ENCODE measurements at places on chromosomes 1 and 21.

DNA sequence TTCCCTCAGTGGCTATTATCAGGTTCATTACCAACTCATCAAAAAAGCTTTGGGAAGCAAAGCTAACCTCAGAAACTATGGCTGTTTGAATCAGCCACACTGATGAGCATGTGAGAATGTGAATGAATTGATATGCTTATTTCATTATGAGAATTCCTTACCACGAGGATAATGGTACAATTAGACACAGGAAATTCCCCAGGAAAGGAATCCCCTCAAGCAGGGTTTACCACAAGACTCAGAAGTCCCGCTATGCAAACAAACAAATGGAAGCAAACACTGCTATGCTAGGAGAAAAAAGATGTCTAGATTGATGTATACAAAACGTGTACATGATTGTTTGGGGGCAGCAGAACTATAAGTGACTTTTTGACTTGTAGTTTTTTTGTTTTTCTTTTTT is 205.0 kb downstream of the HMCN1 start:
- DNase-seq = no peak

DNA sequence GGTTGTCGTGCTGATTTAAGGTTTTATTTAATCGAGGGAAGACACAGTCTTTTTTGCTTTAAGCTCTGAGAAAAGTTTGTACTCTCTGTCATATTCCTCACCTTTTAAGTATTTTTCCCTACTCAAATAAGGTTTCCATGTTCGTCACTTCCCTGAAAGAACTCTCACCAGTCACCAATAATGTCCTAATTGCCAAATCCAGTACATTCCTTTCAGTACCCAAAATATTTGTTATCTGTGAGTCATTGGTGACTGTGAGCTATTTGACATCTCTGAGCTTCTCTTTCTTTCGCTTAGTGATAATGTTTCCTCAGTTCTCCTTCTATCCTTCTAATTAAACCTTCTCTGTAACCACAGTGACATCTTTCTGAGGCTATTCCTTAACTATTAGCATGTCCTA is 874.2 kb upstream of the ADGRL2 start:
- no peak for DNase-seq

DNA sequence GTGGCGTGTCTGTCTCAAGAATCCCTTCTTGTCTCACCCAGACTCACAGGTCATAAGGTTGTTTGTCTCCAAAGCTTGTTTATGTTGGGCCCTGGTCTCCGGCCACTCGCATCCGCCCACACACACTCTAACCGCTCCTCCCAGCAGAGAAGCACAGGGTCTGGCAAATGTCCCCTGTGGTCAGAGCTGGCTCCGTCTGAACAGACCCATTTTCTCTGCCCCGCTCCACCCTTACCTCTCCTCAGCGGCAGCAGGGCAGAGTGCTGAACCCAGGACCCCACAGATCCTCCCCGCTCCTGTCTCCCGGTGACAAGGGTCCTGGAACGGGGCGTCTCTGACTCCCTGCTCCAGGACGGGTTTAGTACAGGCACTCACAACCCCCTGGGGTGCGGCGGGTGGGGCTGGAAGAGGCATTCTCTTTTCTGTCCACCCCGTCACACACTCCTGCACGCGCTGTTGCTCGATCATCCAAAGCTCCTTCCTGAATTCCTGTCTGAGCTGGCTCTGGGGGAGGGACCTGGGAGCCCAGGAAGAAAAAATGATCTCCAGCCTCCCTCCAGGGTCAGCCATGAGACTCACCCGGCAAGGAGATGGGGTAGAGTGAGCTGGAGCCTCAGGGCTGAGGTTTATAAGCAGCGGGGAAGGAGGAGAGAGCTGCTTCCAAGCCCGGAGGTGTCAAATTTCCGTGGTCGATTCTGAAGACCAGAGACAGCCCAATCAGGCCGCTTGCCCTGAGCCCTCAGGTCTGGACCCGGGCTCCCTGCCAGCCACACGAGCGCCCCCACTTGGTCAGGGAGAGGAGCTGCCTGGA is at the start of gene S100A13:
TSS of gene S100A13 (minus strand) at position 602 of the 811 bp plus-strand sequence. CDS start 1,033 bp downstream, outside the sequence.
- DNase-seq = no peak

DNA sequence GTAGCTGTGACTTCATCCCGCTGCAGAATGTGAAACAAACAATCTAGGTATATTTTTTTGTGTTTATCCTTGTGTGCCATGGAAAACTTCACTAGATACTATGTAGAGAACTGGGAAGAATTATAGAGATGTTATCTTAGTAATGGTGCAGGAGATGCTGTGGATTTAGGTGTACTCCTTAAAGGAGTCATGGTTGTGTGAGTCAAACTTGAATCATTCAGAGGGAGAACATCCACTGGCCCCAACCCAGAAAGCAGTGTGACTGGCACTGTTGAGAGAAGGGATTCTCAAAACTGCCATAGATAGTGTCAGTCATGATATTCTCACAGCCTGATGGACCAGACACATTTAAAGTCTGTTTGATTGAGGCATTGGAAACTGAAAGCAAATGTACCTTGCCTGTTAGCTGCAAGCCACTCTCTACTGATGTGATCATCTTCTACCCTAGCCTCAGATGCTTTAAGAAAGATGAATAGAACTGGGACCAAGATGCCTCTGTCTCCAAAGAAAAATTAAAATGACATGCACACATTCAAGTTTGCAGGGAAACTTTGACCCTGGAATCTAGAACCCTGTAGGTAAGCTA is 754.6 kb downstream of the MRPL39 start:
- no peak for DNase-seq

DNA sequence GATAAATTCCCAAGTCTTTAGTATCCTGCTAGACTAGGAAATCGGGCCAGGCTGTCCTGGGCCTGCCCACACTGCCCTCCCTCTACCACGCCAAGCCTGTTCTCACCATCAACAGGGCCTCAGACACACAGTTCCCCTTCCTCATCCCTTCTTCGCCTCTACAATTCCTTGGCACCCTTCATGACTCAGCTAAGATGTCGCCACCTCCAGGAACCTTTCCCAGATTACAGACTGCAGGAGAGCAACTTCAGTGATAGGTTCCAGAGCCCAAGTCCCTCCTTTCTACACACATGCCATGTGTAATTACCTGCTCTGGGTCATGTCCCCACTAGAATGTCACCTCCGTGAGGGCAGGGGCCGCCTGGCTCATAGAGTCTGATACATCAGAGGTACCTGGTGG is 3.3 kb downstream of the RIMS3 start:
- no peak for DNase-seq

GRCh38 chr1:119613769-119614720 is 34.0 kb downstream of the ZNF697 start:
- DNase-seq = no peak

DNA sequence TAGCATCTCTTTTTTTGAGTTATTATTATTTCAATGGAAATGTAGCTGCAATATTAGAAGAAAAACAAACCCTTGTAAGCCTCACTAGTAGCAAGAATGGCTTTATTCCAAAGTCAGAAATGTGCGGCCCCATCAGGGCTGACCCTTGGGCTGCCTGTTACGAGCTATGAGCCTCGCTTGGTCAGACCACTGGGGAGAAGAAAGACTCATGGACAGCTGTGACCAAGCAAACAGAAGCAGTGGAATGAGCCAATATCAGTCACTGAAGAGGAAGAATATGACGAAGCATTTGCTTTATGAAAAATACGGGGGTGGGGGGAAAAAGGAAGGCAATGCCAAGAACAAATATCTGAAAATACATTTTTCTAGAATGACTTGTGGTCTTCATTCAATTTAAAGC is 504.5 kb downstream of the LMO4 start:
- no peak for DNase-seq

DNA sequence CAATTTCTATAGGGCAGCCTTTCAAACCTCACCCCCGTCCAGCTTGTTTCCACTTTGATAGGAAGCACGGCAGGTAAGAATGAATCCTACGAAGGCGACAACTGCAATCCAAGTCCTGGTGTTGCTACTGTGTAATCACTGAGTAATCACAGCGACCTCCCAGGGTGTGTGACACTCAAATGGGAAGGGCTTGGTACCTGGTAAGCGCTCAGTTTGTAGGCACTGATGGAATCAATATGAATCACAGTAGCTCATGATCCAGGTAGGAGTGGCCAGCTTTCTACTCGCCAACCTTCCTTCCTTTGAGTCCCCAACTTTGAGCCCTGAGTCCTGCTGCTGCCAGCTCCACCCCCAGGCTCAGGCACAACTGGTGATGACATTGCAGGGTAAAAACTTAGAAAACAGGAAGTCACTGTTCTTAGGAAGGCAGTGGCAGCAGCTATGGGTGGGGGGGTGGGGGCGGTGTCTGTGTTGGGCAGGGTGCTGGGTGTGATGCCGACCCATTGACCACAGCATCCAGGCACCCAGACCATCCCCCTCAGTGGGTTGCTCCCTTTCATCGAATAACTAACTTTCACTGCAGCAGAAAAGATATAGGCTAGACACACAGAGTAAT is 70.7 kb downstream of the CD247 start:
- peak; percentile 36 for DNase-seq

DNA sequence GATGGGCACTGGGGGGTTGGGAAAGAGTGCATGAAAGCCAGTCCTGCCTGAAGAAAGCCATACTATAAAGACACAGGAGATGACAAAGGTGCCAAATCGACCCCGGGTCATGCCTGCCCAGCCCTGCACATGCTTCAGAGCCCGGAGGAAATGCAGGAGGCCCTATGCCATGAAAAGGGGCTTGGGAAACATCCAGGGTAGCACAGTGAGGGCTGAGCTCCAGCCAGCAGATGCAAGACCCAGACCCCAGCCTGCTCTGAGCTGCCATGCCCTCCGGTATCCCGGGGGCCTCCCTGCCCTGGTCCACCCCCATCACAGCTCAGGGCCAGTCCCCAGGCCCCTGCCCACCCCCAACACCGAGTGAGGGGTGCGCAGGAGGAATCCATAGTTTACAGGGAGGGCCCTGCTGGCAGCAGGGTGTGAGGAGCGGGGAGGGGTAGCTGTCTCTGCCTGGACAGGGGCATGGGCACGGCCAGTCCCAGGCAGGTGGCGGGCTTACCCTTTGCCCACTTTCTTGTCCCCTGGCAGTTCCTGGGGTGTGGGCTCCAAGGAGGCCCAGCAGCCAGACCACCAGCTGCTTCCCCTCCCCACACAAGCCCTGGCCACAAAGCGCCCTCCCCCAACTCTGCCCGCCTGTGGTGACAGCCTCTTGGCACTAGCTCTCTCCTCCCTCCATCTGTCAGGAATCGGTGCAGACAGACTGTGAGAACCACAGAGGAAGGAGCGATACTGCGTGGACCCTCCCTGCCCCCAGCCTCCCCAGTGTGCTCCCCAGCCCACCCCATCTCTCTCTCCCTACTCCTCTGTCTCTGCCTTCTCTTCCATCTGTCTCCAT is 16.8 kb downstream of the LRP8 start:
- no peak for DNase-seq

- peak; percentile 30 for DNase-seq
These were observed 3.4 kb downstream of the RUNX1 start for GRCh38 chr21:35045542-35046262.

GRCh38 chr1:221881805-221882581 is 140.1 kb upstream of the DUSP10 start:
- DNase-seq = no peak

DNA sequence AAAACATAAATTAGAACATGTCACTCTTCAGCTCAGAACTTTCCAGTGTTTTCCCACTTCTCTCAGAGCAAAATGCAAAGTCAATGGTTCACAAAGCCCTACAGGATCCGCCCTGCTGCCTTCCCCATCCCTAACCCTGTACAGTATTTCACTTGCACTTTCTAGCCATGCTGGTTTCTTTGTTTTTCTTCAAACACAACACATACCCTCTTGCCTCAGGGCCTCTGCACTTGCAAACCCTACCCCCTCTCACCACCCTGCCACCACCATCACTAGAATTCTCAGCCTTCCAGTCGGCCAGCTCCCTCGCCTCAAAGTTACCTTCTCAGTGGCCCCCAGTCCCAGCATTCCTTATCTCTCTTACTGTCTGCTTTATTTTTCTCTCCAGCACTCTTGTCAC is 17.6 kb downstream of the TEX35 start:
- no peak for DNase-seq

GRCh38 chr1:184929711-184930202 is 44.6 kb downstream of the NIBAN1 start:
- DNase-seq = no peak

GRCh38 chr1:238789916-238790667 is 596.3 kb upstream of the CHRM3 start:
- DNase-seq = no peak

DNA sequence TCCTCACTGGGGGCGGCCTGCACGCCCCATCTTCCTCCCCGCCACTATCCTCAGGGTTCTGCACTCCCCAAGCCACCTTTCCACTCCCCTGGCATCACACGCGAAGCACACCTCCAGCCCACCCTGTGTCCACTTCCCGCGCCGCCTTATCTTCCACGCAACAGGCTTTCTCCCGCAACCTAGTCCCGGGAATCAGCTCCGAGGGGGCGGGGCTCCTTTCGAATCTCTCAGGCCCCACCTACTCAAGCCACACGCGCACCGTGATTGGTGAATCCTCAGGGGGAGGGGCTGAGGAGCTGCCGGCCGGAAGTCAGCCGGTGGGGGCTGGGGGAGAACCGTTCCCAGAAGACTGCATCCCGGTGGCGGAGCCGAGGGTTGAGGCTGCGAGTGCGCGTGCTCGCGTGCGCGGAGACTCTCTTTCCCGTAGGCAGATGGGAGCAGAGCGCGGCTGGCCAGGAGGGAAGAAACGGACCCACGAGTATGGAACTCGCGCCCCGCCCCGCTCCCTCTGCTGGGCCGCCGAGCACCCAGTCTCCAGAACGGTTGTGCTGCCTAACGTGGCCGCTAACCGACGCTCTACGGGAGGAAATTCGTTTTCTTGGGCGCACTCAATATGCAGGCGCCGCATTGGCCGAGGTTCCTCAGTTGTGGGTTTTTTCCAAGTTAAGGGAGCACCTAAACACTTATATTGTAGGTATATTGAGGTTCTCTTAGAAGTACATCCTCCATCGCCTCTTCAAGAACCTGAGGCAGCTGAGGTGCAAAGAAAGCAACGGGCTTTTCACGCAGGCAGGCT is at the start of gene PSRC1:
TSS of gene PSRC1 (minus strand) at position 194 of the 796 bp plus-strand sequence.
- DNase-seq = peak; percentile 81

GRCh38 chr1:180402551-180402950 is 99.8 kb downstream of the ACBD6 start:
- no peak for DNase-seq

DNA sequence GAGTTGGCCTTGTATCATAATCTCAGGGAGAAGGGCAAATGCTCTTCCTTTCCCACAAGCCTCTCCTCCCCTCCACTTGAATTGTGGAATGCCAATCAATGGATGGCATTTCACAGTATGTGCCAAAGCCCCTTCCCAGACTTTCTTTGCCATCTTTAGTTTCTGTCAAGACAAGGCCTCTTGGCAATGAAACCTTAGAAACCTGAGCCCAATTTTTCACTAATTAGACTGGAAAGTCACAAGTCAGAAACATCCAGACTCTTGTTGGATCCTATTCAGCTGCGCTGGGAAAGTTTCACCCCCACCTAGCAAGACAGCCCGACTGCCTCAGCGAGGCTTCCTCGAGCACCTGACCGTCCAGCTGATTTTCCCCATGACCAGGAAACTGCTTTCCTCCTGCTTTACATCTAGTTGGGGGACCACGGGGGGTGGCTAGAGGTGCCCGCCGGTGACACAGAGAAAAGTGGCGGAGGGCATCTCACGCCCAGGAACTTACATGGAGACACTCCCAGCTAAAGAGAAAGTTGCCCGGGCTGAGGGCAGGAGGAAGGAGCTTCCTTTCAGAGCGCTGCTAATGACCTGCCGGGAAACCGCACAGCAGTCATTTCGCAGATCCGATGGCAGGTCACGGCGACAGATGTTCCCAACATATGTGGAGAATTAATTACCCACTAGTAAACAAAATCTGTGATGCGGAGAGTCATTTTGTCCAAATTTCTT is 302.6 kb upstream of the RRP15 start:
- DNase-seq = no peak

- DNase-seq = no peak
These were observed 6.7 kb downstream of the KIAA0040 start for GRCh38 chr1:175185903-175186302.

- DNase-seq = no peak
These were observed 156.6 kb downstream of the GREM2 start for GRCh38 chr1:240455228-240455821.

GRCh38 chr1:9228609-9229008 is 6.0 kb upstream of the H6PD start:
- DNase-seq = no peak

Measured in stimulated activated CD8-positive, alpha-beta memory T cell treated with anti-CD3 and anti-CD28 coated beads, Interleukin-4, amount 100 ng/mL, for 1 hour (primary cell).